ENCODE measurements at places on chromosomes 5 and 9.

GRCh38 chr9:38024036-38024681, 44.9 kb downstream of the SHB start:
- no peak for DNase-seq

GRCh38 chr5:28014779-28015178, 976.4 kb upstream of the CDH9 start:
- DNase-seq = peak; percentile 13

GRCh38 chr9:36346569-36346968, 53.5 kb downstream of the RNF38 start:
- no peak for DNase-seq

GRCh38 chr9:120869726-120870125, 7.3 kb downstream of the PHF19 start:
- DNase-seq = no peak

GRCh38 chr5:159644053-159644452, 272.2 kb upstream of the ADRA1B start:
- no peak for DNase-seq

GRCh38 chr5:172082180-172082579, 75.7 kb upstream of the FBXW11 start:
- no peak for DNase-seq

DNA sequence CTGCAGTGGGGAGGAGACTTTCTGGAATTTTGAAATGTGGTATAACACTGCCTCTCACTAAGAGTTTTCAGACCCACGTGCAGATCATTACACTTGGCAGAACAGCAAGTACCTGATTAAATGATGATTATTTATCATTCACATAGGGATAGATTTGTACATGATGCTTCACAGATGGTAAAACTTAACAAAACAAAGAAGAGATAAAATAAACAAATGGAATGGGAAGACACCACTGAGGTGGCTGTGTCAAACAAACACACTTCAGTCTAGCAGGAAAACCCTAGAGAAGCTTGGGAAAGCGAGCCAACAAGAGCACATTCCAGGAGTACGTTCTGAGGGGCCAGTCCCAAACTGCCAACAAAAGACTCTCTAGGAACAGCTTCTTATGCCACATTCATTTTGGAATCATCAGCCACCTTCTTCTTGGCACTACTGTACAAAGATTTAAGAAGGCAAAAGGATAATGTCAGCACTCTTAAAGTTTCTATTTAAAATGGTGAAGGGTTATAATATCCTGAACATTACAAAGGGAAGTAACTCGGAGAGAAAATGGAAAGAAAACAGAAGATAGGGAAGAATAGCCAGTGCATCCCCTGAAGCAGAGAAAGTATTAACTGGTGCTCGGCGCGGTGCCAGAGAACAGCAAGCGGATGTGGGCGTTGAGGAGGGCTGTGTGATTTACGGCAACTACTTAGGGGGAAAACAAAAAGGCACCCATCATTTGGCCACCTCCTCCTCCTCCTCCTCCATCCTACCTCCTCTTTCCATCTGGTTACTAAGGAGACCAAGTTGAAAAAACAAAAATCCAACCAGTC, 1.6 kb downstream of the MED27 start:
- peak; percentile 37 for DNase-seq

GRCh38 chr5:96036301-96036700, 74.7 kb upstream of the ELL2 start:
- no peak for DNase-seq

DNA sequence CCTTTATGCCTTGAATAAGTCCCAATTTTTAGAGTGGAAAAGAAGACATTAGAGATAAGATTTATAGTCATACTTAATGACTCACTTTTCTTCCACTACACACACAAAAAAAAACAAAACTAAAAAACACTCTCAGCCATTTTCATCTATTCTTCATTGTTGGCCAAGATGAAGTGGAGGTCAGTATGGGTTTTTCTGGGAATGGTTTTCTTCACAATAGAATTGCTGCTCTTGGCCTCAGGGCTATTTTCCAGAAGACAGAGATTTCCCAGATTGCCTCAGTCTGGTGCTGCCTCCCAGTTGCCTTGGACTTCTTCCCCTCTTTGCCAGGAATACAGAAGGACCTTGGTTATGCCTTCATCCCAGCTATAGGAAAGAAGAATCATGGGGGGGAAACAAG, 463.7 kb downstream of the TMEM232 start:
- no peak for DNase-seq

- no peak for DNase-seq
Measured at GRCh38 chr5:121695307-121695706, 156.4 kb upstream of the FTMT start.

DNA sequence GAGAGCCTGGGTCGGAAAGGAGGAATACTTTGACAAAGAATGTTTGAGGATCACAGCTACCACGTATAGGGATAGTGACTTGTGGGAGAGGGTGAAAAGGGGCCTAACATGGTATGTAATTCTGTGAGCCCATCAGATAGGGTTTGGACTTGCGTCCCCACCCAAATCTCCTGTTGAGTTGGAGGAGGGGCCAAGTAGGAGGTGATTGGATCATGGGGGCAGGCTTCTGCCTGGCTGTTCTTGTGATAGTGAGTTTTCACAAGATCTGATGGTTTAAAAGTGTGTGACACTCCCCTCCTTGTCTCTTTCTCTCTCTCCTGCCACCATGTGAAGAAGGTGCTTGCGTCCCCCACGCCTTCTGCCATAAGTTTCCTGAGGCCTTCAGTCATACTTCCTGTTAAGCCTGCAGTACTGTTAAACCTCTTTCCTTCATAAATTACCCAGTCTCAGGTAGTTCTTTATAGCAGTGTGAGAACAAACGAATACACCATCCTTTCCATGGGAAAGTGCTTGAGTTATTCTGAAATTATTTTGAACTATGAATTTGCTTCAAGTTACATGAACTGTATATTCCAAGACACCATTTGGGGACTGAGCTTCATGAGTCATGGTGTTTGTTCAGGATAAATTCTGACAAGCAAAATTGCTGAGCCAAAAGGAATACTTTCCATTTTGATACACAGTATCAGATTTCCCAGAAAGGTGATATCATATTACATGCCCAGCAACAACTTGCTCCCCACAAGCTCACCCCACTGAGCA, 68.8 kb upstream of the SSBP2 start:
- DNase-seq = peak; percentile 22

DNA sequence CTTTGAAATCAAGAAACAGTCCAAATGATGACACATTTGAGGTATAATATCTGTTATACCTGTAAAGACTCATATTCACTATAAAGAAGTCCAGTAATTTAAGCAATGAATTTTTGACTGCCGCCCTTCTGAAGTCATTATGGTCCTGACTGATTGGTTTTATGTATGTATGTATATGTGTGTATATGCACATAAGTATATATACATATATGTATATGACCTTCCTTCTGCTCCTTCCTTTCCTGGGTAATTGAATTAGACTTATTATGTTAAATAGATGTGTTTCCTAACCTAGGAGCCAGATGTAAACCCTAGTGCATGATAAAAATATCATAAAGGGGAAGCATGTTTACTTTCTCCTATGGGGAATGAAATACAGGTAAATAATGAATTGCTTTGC, 343.1 kb upstream of the BRINP1 start:
- no peak for DNase-seq

GRCh38 chr5:16131878-16132277, 47.7 kb downstream of the MARCHF11 start:
- DNase-seq = no peak

GRCh38 chr5:6056280-6056679, 322.1 kb downstream of the MED10 start:
- no peak for DNase-seq

- no peak for DNase-seq
Measured at GRCh38 chr9:123326662-123327093, 29.3 kb upstream of the CRB2 start.

GRCh38 chr5:156326718-156327259, at the start of gene SGCD:
TSS of gene SGCD (plus strand) at chr5:156327164.
- DNase-seq = peak; percentile 60

DNA sequence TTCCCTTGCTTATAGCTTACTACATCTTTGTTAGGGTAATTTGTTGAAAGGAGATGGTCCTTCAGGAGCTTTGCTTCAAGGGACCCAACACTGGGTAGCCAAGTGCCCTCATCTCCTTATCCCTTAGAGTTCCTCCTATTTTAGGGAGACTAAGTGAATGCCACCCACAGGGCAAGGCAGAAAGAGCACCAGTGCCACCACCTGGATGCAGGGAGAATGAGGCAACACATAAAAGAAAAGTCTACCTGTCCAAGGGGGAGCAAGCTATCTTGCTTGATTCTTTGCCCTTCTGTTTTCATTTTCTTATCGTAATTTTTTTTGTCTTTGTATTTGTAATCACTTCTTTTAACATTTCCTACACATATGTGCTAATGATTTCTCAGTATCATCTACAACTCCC, 205.5 kb downstream of the NPR3 start:
- DNase-seq = peak; percentile 59

GRCh38 chr9:107868186-107868585, 378.6 kb upstream of the KLF4 start:
- DNase-seq = no peak

- no peak for DNase-seq
Measured at GRCh38 chr5:71695071-71695470, 24.0 kb upstream of the CARTPT start.

DNA sequence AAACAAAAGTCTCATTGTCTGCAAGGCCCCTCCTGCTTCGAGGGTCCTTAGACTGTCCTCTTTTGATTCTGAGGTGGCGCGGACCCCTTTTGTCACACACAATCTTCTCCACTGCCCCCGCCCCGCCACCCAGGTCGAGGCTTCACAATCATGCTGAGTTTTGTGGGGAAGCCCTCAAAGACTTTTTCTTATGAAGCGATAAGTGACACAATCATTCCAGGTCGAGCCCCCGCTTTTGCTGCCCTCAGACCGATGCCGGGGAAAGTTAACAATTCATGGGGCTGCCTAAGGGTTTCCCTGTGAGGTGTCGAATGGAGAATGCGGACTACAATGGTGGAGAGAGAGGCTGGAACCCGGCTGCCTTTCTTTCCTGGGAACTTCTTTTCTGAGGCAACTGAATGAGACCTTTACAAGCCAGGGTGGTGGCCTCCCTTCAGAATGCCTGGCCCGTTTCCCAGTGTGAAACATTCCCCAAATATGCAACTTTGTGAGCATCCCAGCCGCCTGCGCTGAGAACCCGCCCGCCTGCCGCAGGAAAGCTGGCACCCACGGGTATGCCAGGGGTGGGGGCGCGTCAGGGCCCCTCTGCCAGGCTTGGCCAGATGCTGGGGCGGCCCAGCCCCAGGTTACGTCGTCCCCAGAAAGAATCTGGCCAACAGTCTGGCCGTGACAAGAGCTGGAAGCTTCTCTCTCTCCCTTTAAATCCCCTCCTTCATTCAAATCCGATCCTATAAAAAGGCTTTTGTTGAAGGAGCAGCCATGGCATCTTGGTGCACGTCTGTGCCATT, 71.9 kb downstream of the MAP1B start:
- peak; percentile 88 for DNase-seq

GRCh38 chr5:135173662-135174290, 139.7 kb upstream of the PITX1 start:
- no peak for DNase-seq

GRCh38 chr5:96857924-96858323, 18.4 kb upstream of the ERAP2 start:
- no peak for DNase-seq

GRCh38 chr5:140266471-140267200, 36.3 kb downstream of the PFDN1 start:
- DNase-seq = no peak

DNA sequence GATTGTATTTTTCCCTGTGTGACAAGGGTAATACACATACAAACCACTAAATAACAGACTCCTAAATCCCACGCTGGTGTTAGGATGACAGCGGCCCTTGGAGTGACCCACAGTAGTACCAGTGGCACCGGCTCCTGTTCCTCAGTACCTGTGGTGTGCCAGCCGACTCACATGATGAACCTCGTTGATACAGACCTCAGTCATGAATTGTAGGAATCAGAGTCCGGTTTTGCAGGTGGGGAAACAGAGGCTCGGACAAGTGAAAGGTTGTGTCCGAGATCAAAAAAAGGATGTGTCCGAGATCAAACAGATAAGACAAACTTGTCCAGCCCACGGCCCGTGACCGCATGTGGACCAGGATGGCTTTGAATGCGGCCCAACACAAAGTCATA, 78.0 kb downstream of the AMBP start:
- DNase-seq = no peak

- DNase-seq = peak; percentile 25
Measured at GRCh38 chr5:145697251-145697990, 137.7 kb downstream of the PRELID2 start.

- no peak for DNase-seq
Measured at GRCh38 chr5:108255468-108255867, 126.4 kb downstream of the FBXL17 start.

DNA sequence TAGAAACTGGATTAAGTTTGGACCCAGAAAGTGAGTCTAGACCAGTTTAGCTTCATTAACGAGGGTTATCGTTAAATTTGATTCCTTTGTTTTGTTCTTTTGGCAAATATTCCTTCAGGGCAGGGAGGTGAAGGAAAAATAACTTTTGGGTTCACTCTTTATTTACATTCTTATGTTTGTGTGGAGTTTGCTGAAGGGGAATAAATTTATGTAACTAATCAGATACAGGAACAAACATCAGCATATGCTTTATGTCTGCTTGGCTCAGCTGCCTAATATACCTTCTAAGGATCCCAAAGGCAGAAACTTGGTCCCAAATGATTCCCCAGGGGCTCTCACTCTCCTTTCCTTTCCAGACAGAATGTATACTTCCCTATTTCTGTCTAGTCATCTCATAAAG, 132.4 kb downstream of the MCTP1 start:
- no peak for DNase-seq

- DNase-seq = no peak
Measured at GRCh38 chr5:104643320-104643719, 1080.7 kb upstream of the NUDT12 start.

DNA sequence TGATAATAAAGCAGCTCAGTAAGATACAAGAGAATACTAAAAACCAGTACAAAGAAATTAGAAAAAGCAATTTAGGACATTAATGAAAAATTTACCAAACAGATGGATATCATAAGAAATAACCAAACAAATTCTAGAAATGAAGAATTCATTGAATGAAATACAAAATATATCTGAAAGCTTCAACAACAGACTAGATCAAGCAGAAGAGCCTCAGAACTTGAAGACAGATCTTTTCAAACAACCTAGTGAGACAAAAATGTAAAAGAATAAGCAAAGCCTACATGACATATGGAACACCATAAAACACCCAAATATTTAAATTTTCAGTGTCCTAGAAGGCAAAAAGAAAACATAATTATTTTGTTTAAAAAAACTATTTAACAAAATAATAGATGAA, 66.9 kb downstream of the SKIC3 start:
- DNase-seq = no peak

DNA sequence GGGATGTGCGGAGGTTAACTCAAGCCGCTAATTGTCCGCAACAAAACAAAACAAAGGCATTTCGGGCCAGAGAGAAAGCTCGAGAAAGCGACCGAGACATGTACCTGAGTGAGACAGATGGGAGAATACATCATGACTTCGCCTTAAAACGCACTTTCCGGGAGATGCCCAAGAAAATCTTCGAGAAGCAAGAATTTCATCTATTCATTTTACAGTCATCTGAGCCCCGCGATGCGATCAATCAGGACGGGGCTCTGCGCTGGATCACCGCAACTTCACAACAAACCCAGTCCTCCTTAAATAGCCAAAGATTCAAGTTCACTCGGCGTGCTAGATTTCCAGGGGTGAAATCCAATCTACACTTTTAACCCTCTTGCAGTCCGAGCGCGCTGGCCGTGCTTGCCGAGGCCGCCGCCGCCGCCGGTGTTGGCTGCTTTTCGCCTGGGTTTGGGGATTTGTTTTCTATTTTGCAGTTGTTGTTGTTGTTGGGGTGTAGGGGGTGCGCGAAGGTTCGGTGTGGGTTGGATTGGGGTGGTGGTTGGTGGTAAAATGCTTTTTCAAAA, 482 bp downstream of the NFIB start:
- DNase-seq = no peak

- DNase-seq = no peak
Measured at GRCh38 chr5:68377733-68378132, 162.2 kb downstream of the PIK3R1 start.

Data from urothelium cell line (cell line).